ENCODE measurements at places on chromosomes 16 and 17.

DNA sequence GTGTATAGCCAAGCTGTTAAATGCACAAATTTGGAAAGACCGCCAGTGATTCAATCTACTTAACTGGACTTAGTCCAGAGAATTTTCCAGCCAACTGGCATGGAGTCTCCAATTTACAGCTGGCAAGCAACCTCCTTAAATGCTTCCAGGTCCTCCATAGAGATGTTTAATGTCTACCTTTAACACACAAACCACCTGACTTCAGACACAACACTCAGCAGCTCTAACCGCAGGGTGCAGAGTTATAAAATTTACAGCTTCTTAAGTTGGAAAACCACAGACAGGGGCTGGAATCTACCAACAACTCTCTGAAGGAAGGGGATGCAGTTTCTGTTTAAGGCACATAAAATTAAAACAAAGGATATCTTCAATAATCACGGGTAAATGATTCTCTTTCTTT, 106.9 kb downstream of the SYCE1L start:
- no peak for DNase-seq

DNA sequence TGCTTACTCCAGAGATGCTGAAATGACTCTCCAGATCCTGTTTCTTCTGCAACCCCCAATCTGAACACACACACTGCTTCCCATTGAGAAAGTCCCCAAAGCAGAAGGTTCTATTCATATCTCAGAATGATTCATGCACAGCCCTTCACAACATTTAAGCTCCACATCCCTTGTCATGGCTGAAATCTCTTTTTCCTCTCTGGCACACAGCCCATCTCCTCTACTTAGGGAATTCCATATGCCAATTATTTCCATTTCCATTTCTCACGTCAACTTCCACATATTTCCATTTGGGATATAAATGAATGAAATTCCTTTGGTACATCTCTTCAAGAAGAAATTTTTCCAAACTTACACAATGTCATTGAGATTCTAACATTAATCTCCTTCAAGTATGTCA, 119.6 kb downstream of the CDH11 start:
- DNase-seq, result no peak

- DNase-seq, result no peak
These were observed 120.4 kb upstream of the TOM1L1 start for GRCh38 chr17:54780238-54780637.

GRCh38 chr16:50699326-50700159, 6.1 kb downstream of the NOD2 start:
- no peak for DNase-seq

DNA sequence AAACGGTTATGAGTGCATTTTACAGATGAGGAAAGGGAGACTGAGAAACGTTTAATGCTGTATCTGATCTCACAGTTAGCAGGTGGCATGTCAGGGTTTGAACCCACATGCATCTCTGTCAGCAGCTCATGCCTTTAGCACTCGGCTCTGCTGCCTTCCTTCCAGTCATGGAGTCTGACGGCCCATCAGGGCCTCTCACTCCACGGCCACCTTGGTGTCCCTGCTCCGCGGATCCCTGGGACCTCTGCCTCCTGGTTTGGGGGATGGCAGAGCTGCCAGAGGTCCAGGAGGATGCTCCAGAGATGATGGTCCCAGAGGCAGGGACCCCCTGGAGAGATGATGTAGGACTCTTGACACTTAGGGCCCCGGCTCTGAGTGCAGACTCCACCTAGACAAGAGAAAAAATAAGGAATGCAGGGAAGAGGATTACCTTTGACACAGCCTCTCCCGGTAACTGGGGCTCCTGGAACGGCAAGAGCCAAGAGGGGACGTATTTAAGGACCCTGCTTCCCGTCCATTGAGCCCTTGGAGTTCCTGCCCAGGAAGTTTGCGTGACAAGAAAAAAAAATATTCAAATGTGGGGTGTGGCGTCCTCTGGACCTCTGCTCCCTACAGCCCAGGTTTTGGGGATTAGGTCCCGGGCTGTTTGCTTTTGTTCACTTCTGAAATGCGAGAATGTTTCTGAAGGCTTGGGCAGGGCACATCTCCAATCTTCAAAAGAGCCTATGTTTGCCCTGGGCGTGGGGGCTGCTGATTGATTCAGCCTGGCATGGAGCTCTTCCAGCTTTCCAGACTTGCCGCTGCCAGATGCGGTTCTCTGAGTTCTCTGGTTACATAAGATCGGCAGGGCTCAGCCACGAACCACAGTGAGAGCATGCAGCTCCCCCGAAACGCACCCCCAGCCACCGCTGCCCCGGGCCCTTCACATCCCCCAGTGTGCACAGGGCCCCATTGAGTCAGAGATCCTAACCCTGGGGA, at the start of gene ALDH3A1:
ALDH3A1 (minus strand) TSS at position 470 of the 978 bp plus-strand sequence. CDS start 3,169 bp downstream, outside the sequence.
- DNase-seq, result peak; percentile 73

DNA sequence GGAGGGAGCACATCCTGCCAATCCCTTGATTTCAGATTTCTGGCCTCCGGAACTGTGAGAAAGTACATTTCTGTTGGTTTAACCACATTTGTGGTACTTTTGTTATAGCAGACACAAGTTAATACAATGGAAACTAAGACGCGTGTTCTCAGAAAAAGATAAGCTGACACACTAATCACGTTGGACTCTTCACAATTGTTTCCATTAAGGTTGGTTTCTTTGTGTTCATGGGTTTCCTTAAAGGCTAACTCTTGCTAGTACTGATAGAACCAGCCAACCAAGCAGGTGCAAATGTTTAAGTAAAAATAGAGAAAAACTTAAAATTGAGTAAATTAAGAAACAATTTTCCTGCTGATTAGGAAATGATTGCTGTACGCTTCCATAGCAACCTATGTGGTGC, 59.4 kb downstream of the CMC2 start:
- no peak for DNase-seq

DNA sequence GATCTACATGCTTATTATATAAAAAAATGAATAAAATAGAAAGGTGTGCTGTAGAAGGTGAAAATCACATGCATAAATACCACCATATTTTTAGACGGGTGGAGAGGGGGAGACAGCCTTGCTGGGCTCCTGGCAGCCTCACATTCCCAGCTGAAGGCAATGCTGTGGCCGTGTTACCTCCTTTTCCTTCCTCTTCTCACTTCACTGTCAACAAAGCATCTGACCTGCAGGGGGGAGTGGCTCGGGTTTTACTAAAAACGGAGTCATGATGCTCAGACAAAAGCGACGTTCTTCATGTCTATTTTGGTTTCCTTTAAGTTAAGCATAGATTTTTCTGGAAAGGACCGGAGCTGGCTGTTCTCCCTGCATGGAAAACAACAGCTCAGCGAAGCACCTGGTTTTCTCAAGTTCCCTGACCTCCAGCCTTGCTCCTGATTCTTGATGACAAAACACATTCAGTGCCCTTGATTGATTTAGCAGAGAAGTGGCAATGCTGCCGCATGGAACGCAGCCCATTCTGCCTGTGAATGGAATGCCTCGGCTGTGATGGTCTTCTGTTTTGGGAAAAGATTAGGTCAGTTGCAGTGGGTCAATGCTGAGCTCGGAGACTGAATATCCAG, 5.5 kb upstream of the RPTOR start:
- no peak for DNase-seq

DNA sequence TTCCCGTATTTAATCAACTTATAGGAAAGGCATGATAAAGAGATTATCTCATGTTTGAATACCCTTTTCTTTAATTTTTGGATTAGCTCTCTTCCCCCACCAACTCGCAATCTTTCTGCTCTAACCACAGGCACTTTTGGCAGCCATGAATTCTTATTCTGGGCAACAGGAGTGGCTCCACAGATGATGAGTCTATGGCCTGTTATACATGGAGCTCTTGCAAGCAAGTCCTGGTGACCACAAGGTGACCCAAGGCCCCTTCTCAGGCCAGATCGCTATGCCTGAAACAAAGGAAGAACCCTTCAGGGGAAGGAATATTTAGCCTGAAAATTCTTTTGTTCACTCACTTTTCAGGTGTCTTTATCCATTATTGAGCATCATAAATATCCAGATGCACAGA, 10.8 kb upstream of the ZNF267 start:
- DNase-seq, result no peak

- DNase-seq, result no peak
These were observed 269.8 kb downstream of the MAP2K6 start for GRCh38 chr17:69684251-69684650.

- peak; percentile 71 for DNase-seq
These were observed 301.8 kb downstream of the CPPED1 start for GRCh38 chr16:12501707-12502457.

DNA sequence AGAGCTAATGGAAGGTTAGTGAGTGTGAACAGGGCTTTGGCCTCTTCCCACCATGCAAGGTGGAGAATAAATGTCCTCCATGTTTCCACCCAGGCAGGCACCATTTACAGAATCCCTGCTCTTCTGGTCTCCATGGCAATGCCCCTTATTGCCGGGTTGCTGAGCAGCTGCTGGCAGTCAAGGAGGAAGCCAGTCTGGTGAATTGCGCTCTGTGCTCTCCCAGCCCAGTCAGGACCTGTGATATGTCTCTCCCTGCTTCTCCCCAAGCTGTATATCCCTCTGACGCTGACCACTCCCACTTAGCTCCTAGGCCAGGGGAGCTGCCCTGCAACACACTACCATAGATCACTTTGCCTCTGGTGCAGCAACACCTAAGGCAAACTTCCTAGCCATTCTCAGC, 402.1 kb upstream of the ERCC4 start:
- no peak for DNase-seq

- peak; percentile 94 for DNase-seq
These were observed 44.4 kb upstream of the MED13 start for GRCh38 chr17:62109378-62109902.

DNA sequence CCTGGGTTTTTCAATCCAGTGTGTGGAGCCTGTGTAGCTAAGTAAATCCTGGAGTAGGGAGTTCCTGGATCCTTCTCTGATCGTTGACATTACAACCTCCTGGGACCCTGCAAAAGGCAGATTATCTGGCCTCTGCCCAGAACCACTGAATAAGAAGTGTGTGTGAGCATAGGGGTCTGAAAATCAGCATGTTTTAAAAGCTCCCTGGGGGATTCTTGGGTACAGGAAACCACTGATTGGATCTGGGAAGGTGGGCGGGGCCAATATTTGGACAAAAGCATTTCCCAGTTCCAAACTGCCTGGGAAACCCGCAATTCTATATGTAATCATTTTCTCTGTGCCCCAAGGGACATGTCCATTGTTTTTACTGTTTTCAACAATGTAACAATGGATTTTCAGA, 27.2 kb upstream of the BEAN1 start:
- DNase-seq, result no peak

- peak; percentile 78 for DNase-seq
These were observed 199.1 kb downstream of the KATNIP start for GRCh38 chr16:27748868-27749546.

DNA sequence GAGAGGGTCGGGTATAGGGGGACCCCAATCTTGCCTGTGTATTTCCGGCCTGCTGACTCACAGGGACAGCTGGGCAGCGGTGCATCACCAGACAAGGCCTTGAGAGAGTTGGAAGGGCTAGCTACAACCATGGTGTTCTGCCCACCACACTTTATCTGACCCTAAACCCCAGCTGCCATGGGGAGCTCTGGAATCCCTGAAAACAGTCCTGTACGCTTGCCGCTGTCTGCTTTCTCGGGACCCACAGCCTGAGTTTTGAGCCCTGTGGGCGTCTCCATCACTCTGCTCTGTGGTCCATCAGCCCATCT, 100.4 kb upstream of the GSE1 start:
- DNase-seq, result no peak

DNA sequence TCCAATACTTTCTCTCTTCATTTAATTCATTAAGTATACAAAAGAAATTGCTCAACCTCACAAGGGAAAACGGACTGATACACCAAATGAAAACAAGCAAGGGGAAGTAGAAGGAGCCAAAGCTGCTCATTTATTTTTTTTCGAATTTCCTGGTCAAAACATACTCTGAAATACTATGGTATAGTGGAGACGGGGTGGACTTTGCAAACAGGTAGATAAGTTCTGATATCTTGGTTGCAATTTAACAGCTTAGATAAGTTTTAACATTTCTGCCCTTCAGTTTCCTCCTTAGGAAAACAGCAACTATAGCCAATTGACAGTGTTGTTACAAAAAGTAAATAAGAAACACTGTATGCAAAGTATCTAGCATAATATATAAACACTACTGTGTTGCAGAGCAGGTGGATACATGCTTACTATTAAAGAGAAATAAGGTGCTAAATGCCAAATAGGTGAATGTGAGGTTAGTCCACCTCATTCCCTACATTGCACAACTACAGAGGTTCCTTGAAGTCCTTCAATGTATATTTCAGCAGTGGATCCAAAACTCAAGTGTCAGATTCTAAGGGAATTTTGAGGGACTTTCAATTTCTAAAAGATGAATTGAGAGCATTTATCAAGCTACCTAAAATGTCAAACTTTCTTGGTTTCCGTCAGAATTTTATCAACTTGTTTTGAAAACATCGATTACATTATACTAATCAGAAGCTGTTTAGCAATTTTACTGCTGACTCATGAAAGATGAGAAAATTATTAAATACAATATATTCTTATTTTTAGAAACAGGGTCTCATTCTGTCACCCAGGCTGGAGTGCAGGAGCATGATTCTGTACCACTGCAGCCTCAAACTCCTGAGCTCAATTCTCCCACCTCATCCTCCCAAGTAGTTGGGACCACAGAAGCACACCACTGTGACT, 11.0 kb downstream of the CCDC47 start:
- peak; percentile 59 for DNase-seq

DNA sequence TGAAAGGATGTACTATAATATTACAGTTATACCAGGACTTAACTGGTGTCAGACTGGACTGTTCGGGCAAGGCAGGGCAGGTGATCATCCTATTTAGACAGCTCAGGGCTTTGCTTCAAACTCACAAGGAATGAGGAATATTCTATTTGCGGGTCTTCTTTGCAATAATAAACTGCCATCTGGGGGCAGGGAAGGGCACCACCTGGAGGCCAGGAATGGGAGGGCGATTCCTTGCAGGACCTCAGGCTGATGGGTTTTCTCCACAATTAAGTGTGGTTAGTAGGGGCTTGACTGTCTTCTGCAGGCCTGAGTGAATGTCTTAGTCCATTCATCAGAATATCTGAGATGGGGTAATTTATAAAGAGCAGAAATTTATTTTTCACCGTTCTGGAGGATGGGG, 424.1 kb downstream of the CA10 start:
- DNase-seq, result peak; percentile 11
